ENCODE measurements at places on chromosomes 4 and X.

GRCh38 chr4:81135501-81135900 is 79.5 kb downstream of the PRKG2 start:
- DNase-seq: no peak

DNA sequence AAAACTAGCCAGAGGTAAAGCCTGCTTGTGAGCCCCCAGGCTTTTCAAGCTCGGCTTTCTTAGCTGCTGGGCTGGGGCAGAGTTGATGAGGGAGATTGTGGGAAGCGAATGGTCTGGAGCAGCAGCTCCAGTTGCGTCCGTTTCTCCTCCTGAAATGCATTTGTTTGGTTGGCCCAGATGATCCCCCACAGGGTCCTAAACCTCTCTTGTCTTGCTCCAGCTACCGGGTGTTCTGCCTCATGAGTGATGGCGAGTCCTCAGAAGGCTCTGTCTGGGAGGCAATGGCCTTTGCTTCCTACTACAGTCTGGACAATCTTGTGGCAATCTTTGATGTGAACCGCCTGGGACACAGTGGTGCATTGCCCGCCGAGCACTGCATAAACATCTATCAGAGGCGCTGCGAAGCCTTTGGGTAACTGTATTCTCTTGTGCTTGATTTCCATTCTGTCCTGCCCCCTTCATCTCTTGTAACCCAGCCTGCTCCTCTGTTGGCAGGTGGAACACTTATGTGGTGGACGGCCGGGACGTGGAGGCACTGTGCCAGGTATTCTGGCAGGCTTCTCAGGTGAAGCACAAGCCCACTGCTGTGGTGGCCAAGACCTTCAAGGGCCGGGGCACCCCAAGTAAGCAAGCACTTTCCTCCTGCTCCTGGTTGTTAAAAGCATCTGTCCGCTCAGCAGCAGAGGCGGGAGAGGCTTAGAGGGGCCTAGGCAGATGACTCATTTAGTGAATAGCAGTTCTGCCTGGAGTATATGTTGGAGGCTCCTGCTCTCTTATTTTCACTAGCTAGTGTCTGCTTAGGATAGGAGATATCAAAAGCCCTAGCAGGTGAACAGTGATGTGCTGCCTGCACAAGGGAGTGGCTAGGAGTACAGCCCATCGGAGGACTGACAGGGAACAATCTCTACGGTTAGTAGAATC is 15.3 kb downstream of the TKTL1 start:
- DNase-seq: no peak

GRCh38 chr4:143185253-143186107 is 763 bp downstream of the USP38 start:
- peak; percentile 0 for DNase-seq

GRCh38 chrX:70826715-70827114 is 81.8 kb downstream of the TEX11 start:
- DNase-seq: no peak

DNA sequence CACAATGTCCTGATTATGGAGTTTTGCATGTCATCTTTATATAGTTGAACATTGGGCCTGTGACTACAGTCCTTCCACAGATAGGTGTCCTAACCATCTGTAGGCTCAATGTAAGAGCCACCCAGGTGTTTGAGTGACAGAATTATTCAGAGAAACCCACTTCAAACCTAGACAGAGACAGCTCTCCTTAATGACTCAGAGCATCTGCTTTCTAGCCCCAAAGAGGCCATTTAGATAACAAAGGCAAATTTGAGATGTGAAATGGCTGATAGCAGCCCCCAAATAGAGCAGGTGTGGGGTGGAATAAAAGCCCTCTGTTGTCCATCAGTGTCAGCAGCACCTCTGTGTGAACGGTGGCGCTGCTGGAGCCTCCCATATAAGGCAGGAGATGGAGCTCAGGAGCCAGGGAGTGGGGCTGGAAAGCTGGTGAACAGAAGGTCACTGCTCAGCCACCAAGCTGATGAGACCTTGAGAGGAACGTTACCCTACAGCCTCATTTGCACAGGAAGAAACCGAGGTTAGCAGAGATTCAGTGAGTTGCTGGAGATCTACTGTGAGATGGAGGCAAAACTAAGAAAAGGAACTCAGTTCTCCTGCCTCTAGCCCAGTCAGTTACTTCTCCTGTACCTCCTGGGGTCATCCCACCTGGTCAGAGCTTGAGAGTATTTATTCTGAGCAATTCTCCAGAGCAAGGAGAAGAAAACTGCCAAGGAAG is 153.3 kb upstream of the LNX1 start:
- DNase-seq: no peak

GRCh38 chr4:76448211-76448610 is 13.2 kb downstream of the SHROOM3 start:
- no peak for DNase-seq

GRCh38 chr4:15562623-15563022 is 92.5 kb downstream of the FBXL5 start:
- no peak for DNase-seq

GRCh38 chr4:89303177-89303576 is 4.4 kb downstream of the GPRIN3 start:
- no peak for DNase-seq

- DNase-seq: no peak
Measured at GRCh38 chr4:2081540-2081939, 22.4 kb downstream of the NAT8L start.

GRCh38 chr4:87982036-87982435 is 6.5 kb downstream of the SPP1 start:
- no peak for DNase-seq

DNA sequence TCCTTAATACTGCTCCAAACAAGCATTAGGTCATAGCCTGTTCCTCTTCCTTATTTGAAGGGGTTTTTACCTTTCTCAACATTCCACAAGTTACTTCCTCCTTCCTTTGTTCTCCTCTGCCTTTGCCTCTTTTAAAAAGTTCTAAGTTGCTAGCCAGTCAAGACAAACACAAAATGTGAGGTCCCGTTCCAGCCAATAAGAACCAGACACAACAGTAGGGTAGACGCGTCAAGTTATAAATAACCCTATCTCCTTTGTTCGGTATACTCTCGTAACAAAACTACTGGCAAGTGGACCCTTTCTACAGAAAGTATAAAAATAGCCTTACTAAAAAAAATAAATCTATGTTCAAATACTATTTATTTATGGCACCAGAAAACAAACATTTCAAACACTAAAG is 6.3 kb upstream of the ACE2 start:
- DNase-seq: no peak

DNA sequence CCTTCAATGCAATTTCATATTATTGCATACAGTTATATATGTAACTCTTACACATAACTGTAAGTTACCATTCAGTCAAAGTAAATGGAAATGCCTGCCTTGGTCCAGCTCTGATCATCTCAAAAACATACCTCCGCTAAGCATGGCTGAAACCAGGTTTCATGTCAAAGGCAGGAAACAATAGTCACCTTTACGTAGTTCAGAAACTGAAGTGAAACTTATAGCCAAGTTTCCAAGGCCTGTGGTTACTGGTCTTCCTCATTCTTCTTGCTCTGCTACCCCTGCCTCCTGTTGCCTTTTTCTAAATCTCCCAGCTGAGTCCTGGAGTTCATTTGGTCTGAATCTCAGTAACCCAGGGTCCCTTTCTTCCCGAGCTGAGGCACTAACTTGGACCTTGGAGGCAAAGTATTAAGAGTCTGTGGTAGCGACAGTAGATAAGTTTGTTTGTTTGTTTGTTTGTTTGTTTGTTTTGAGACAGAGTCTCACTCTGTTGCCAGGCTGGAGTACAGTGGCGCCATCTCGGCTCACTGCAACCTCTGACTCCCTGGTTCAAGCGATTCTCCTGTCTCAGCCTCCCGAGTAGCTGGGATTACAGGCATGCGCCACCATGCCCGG is 30.8 kb downstream of the DAPP1 start:
- no peak for DNase-seq

GRCh38 chr4:45663628-45664081 is 460.2 kb downstream of the GABRG1 start:
- no peak for DNase-seq

DNA sequence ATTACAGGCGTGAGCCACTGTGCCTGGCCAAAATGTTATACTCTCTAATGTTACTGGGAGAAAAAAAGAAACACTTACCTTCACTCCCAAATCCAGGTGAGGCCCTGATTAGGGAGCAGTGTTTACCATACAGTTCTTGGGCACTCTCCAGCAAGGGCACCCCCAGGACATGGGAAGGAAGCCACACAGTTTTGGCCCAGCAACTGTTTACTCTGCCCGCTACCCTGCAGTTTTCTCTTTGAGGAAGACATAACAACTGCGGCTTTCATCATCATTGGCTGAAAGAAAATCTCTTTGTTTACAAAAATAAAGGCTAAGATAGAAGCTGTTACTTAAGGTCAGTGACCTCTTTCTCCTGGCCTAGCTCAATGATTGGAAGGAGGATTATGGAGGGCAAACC is 145.5 kb upstream of the DUSP21 start:
- no peak for DNase-seq

DNA sequence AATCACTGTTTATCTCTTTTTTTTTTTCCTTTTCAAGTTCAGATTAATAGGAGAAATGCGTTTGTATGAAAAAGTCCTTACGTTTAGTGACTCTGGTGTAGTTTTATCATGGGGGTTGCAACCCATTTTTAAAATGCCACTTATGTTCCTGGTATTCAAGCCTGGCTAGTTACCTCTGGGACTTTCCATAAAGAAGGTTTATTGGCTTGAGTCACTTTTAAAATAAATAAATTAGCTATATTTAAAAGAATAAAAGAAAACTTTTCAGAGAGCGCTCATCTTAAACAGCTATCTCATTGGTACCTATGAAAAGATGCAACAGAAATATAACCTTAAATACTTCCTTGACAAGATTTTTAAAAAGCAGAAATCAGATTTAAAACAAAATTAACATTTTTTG is 275.0 kb upstream of the IL1RAPL1 start:
- no peak for DNase-seq

DNA sequence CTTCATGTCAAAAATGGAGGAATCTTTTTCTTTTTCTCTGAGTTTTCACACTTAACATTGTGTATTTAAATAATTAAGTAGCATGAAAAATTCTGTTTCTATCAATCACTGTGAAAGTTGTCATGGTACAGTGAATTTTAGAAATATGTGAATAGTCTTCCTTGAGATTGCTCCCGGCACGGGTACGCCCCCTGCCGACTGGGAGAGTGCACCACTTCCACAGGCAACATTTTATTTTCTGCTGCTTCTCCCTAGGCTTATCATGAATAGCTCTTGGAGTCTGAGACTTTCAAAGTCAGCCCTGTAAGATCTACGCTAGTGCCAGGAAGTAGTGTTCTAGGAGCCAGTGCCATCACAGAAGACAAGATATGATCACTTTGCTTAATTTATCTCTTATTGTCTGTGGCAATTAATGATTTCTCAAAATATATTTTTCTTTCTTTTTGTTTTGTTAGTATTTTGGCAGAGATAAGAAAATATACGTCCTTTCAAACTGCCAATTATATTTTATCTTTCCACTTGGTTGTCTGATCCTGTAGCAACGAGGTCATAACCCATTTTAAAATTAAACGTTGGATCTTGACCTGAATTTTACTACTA is 763.8 kb upstream of the AADAT start:
- DNase-seq: no peak

GRCh38 chr4:133775469-133775868 is 426.1 kb downstream of the PABPC4L start:
- DNase-seq: no peak

Data from stimulated activated CD8-positive, alpha-beta memory T cell treated with anti-CD3 and anti-CD28 coated beads, Interleukin-4, amount 100 ng/mL, for 1 hour (primary cell).